ENCODE measurements at places on chromosomes 4 and X. TPM values are rescaled to one million over a fixed set of nuclear protein-coding genes. Genes with fewer than 3 reads are reported as not detected.

Gene FAM47A
- not detected for polyA plus RNA-seq

Gene MSX1
- 0.06 TPM for polyA plus RNA-seq

Gene CT83
- not detected for polyA plus RNA-seq

Gene RBMXL3
- not detected for polyA plus RNA-seq

Gene RGN
- polyA plus RNA-seq: not detected

Gene CFP
- polyA plus RNA-seq: 0.04 TPM

Gene KLB
- not detected for polyA plus RNA-seq

Gene POU4F2
- not detected for polyA plus RNA-seq

Gene IL21
- not detected for polyA plus RNA-seq

DNA sequence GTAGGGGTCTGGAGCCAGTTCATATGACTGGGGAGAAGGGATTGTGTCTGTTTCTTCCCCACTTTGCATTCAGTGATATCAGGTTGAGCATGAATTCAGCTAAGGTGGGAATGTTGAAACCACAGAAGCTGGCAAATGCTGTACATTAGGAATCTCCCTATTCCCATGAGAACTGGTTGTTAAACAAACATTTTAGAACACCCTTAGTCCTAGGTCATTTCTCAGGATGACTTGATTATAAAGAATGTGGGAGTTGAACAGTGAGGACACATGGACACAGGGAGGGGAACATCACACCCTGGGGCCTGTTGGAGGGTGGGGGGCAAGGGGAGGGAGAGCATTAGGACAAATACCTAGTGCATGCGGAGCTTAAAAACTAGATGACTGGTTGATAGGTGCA lies 62.6 kb upstream of the LIMCH1 start:
- no peak for DNase-seq

GRCh38 chrX:6946168-6946567 lies 201.3 kb upstream of the STS start:
- no peak for DNase-seq

- DNase-seq: peak; percentile 88
These were observed 57.1 kb upstream of the EFHC2 start for GRCh38 chrX:44400588-44400987.

DNA sequence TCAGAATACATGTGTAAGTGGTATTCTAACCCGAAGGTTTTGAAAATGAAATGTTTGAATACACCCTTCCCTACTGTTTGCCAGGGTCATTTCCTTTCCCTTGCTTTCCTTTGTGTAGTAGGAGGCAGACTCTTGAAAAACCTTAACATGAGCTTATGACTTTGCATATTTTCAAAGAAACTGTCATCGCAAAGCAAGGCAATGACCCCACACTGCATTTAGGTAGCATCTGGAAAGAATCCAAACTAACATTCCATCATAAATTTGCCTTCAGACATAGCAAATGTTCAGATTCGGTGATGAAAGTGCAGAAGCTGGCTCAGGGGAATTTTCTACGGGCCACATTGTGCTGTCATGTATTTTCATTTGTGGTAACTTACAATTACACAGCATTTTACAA lies 32.3 kb downstream of the SH2D1A start:
- no peak for DNase-seq

- peak; percentile 26 for DNase-seq
These were observed 562.5 kb downstream of the CCSER1 start for GRCh38 chr4:90689739-90690138.

- DNase-seq: no peak
These were observed 67.6 kb downstream of the PDGFRA start for GRCh38 chr4:54296548-54297203.

DNA sequence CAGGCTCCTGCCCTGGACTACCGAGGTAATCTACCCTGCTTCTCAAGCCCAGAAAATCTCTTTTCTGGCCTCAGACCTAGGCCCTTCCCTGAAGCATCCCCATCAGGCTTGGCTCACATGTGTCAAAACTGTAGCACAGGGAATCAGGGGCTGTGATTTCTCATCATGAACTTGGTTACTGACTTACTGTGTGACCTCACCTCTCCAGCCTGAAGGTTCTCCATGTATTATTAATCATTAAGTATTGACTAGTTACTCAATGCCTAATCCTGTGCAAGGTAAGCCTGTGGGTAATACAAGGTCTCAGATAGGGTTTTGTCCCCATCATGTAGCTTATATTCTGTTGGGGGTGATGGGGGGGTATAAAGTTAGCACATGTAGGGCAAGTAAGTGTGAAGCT lies 6.8 kb downstream of the SRPX2 start:
- no peak for DNase-seq

GRCh38 chrX:45602151-45602550 lies 401.5 kb upstream of the DIPK2B start:
- no peak for DNase-seq

DNA sequence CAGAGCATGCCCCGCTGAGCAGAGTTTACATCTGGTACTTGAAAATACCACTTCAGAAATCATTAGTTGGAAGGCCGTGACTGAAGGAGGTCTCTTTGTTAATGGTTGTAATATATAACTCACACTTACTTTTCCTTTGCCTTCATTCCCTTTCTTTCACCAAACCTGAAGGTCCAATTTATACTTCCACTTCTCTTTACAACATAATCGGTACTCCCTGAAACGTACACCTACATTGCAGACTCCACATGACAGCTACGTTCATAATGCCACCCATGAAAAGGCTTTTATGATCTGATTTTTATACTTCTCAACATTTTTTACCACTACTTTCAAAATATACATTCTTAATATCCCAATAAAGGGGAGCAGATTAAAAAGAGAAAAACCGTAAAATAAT lies 298.7 kb downstream of the C4orf33 start:
- no peak for DNase-seq

- DNase-seq: no peak
These were observed 689.6 kb downstream of the CCSER1 start for GRCh38 chr4:90816754-90817153.

GRCh38 chrX:150038315-150038714 lies 100.0 kb upstream of the EOLA2 start:
- no peak for DNase-seq

DNA sequence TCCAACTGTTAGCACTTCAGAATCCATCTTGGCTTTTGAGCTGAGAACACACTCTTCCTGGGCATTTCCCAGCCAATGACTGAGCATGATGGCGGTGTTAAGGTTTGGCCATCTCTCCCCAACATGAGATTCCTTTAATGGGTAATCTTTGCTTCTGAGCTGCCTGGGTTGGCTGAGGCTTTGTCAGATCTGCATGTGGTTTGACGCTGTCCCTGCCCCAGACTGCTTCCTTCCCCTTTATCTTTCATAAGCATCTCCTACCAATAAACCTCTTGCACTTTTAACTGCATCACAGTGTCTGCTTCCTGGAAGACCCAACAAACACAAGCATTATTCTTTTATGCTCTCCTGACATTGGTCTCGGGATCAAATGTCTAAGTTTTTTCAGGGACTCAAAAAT lies 31.5 kb upstream of the DIPK2B start:
- DNase-seq: no peak

GRCh38 chr4:6742989-6743388 lies 27.0 kb downstream of the BLOC1S4 start:
- DNase-seq: no peak
